ENCODE measurements at places on chromosomes 5 and 9. TPM values are rescaled to one million over a fixed set of nuclear protein-coding genes. Genes with fewer than 3 reads are reported as not detected.

DNA sequence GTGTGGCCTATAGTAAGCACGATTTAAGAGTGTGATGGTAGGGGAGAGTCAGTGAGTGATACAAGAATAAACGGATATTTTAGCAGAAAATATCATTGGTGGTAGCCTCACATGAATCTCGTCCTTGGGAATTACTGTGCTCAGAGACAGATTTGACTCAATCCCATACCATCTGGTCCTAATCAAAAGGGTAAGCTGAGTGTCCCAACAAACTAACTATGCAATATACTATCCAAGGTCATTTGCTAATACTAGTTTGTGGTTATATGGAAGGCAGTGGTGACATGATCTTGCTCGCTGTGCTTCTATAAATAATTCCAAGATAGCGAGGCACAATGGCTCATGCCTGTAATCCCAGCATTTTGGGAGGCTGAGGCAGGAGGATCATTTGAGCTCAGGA, 103.2 kb downstream of the TRPM6 start:
- DNase-seq = no peak

- no peak for DNase-seq
These were observed 135.7 kb downstream of the RASGRF2 start for GRCh38 chr5:81095835-81096234.

- DNase-seq = no peak
These were observed 2.8 kb downstream of the SUSD3 start for GRCh38 chr9:93061260-93061751.

DNA sequence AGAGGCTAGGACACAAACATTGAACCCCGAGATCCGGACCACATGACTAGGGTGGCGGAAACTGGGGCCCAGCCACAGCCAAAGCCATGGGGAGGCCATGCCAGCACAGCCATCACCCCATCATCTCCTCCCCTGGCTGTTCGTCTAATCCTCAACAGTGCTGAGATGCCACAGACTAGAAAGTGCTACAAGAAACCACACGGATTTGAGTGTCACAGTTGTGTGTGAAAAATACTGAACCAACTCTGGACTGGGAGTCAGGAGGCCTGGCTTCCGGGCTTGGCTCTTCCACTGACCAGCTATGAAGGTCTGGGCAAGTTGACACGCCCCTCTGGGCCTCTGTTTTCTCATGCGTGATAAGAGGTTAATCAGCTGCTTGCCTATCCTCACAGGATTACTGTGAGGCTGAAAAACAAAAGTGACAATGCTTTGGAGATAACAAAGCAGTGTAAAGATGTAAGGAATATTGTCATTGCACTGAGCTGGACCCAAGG, 38.8 kb upstream of the SHB start:
- peak; percentile 23 for DNase-seq

DNA sequence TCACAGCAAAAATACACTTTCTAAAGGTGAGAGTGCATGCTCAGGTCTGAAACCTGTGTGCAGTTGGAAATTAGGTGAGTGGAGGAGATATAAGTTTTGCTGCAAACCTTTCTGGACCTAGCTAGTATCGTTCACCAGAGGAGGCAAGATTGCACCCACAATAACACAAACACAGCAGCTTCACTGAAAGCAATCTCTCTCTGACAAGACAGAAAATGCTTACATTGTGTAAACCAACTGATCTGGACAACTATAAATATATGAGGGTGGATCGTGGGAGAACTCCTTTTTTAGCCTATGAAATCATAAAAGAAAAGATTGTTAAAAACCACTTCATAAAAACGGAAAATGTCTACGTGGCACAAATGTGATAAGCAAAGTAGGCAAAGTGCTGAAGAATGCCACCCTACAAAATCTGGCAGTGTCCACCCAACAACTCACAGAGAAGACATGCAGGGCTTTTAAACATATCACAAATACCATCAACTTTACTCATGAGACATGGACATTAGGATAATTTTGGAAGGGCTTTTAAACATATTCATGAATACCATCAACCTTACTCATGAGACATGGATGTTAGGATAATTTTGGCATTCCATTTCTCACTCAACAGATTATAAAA, 134.3 kb downstream of the CDH18 start:
- DNase-seq = no peak

DNA sequence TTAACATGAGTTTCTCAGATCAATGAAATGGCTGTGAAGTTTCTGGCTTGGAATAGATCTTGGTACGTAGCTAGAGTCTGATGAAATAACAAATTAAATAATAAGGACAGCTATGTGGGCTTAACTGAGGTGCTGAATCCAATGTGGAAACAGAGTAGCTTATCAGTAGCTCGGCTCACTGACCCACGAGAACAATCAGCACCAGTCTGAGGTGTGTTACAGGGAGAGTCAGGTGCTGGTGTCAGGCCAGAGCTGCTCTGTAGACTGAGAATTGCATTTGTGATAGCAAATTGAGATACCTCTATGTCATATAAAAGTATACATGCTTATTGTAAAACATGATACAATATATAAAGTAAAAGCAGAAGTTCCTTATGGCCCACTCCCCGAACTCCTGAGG, 21.2 kb upstream of the CCL28 start:
- no peak for DNase-seq

The C5orf58 gene
- not detected for total RNA-seq

GRCh38 chr9:36537861-36538260, 34.8 kb upstream of the MELK start:
- no peak for DNase-seq

- no peak for DNase-seq
These were observed 276.9 kb downstream of the OSTF1 start for GRCh38 chr9:75365196-75365595.

- no peak for DNase-seq
These were observed 70.7 kb downstream of the PTCD2 start for GRCh38 chr5:72390836-72391235.

The RLN2 gene
- not detected for total RNA-seq

The BARHL1 gene
- not detected for total RNA-seq

DNA sequence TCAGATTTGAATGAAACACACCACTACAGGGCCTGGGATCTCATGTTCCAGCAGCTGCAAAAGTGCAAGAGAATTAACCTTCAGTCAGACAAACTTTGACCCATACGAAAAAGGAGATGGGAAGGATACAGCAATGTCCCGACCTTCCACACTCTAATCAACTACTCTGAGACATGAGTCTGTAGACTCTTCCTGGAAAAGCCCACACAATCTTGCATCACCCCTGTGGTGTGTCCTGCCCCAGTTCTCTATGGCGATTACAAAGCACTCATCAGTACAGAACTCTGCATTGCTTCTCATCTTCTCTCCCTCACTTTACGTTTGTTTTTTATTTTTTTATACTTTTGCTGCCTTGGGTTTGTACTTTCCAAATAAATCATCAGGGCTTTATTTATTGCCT, 241.0 kb upstream of the KIF2A start:
- no peak for DNase-seq

GRCh38 chr5:166938071-166938470, 1353.4 kb upstream of the WWC1 start:
- DNase-seq = no peak

DNA sequence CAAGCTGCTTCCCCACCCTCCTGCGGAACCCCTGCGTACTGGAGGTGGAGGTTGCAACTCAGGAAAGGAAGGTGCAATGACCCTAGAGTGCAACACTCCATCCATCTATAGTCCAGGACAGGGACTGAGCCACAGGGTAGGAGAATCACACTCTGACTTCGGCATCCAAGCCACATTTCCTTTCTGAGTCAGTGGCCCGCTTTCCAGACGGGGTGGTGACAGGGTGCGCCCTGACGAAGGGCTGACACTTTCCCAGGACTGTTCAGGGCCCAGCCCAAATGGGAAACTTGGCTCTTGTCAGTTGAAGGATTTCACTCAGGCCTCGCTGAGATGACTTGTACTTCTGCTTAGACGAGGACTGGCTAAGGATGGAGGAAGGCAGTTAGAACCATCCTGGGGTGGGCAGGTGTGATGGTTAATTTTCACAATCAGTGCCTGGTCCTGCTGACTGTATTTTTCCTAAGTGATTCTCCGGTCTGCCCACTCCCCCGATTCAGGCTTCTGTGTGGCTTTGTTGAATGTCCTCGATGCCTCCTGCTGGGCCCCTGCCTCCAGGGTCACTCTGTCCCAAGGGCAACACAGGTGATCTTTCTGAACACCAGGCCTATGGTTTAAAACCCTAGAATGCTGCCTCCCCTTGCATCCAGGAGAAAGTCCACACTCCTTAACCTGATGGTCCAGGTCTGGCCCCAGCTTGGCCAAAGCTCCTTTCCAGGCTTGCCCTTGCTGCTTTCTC, 228.1 kb downstream of the FSTL4 start:
- DNase-seq = peak; percentile 37

The SMIM33 gene
- total RNA-seq = not detected

- DNase-seq = no peak
These were observed 27.7 kb downstream of the PPP3R2 start for GRCh38 chr9:101566904-101567724.

DNA sequence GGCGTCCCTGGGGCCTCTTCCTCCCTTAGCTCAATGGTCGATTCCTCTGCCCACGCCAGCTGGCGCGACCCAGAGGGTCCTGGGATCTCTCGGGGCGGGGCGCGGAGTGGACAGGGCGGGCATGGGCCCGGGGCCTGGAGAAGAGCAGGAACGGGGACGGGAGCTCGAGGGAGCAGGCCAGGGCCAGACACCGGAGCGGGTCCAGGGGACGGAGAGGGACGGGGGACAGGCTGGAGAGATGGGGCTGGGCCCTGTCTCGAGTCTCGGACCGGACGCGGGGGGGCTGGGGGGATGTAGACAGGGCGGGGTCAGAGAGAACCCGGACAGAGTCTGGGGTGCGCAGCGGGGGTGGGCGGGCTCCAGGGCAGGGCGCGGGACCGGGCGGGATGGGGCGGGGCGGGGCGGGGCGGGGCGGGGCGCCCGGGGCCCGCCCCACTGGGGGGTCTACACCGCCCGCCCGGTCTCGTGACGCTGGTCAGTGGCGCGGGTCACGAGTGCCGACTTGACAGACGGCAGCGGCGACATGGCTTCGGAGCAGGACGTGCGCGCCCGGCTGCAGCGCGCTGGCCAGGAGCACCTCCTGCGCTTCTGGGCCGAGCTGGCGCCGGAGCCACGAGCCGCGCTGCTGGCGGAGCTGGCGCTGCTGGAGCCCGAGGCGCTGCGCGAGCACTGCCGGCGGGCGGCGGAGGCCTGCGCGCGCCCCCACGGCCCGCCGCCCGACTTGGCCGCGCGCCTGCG, at the start of gene UAP1L1:
Gene UAP1L1, plus strand, starts transcription at position 508 of the 738 bp plus-strand sequence. Its CDS starts 16 bp downstream, at position 524.
- DNase-seq = no peak

- no peak for DNase-seq
These were observed 858 bp downstream of the NCS1 start for GRCh38 chr9:130172858-130173665.

The PCDHGA10 gene
- 2.2 TPM for total RNA-seq

The PAPPA gene
- 0.13 TPM for total RNA-seq

GRCh38 chr5:124605541-124605940, 140.9 kb downstream of the ZNF608 start:
- DNase-seq = no peak

DNA sequence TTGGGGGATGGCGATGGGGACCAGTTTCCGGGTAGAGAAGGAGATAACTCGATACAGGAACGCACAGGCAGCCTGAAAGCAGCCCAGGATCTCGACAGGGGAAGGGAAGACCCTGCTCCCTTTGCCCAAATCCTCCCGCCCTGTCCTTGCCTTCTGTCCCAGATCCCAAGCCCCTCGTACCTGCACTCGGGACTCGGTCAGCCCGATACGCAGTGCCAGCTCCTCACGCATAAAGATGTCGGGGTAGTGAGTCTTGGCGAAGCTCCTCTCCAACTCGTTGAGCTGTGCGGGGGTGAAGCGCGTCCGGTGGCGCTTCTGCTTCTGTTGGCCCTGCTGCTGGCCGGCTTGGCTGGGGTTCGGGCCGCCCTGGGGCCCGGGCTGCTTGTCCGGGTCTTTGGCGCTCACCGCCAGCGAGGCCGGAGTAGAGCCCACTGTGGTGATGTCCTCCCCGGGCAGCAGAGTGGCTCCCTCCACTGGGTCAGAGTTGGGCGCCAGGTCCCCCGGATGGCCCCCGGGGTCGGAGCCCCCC, 1.8 kb downstream of the OTP start:
- no peak for DNase-seq

DNA sequence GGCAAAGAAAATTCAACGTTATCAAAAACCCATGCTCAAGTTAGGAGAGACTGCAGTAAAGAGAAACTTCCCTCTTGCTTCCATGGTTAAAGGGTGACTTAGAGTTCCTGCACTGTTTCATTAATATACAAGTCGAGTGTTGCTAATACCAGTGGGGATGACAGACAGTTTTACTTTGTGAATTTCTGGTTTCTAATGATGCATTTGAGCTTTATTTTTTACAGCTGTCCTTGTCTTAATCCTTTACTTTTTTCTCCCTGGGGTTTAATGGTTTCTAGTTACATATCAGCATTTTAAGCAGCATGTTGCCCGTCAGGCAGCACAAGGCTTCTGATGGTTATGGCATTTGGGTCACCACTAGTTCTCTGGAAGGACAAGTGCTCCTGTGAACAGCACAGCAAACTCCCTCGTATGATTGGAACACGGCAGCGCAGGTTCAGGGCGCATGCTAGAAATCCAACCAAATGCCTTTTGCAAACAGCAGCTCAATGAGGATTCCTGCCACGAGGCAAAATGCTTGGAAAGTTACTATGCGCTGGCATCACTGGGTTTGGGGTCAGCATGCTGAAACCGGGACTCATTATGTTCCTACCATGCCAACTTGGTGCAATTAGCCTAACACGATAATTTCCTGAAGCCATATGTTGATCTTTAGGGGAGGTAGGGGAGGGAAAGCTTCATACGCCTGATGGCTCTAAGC, 463.8 kb downstream of the BNC2 start:
- DNase-seq = no peak

DNA sequence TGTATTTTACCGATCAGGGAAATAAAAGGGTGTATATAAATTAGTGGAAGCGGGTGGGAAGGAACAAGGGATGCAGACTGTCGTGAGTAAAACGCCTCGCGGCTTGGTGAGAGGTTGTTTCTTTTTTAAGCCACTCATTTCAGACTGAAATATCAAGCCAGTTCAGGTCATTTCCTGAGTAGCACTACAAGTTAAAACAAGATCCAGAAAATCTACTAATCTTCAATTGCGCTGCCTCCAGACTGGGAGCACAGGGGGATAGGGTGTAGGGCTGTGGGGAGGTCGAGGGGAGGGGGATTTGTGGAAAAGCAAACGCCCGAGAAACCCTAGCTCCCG, 140.8 kb downstream of the TSSK1B start:
- DNase-seq = no peak

The PCDHGB4 gene
- 2.2 TPM for total RNA-seq

GRCh38 chr5:159184236-159184635, 25.1 kb downstream of the RNF145 start:
- no peak for DNase-seq

The CYSRT1 gene
- total RNA-seq = 0.81 TPM

The F2RL1 gene
- total RNA-seq = 7.0 TPM

DNA sequence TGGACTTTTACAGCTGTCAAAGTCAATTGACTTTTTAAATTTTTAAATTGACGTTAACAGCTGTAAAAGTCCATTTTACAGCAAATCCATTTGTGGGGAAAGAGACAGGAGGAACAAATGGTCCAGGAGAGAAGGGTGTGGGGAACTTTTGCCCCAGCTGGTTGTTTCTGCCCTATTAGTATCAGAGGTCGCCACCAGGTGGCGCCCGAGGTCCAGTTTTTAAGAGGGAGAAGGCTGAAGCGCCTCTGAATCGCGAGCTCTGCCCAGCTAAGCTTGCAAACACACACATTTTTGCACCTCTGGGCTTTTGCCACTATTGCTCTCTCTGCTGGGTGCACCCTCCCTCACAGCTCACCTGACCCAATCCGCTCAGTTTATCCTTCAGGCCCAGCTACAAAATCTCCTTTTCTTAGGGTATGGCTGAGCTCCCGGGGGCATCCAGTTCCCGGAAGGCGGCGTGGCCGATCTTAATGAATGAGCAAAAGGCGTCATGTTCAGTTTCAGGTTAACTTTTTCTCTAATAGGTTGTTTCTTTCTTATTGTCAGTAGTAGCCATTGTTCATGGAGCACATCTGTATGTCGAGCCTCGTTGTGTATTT, 6.3 kb upstream of the TTLL11 start:
- DNase-seq = peak; percentile 81

Measured in left lobe of liver (tissue), 2 donors.